ENCODE measurements at places on chromosomes 16 and 17.

GRCh38 chr16:15435216-15435864 lies 952 bp downstream of the BMERB1 start:
- DNase-seq = no peak

GRCh38 chr16:19212059-19212458 lies 44.0 kb downstream of the SYT17 start:
- DNase-seq = no peak

- no peak for DNase-seq
Observed at GRCh38 chr17:51231999-51232398, 27.9 kb downstream of the MBTD1 start.

DNA sequence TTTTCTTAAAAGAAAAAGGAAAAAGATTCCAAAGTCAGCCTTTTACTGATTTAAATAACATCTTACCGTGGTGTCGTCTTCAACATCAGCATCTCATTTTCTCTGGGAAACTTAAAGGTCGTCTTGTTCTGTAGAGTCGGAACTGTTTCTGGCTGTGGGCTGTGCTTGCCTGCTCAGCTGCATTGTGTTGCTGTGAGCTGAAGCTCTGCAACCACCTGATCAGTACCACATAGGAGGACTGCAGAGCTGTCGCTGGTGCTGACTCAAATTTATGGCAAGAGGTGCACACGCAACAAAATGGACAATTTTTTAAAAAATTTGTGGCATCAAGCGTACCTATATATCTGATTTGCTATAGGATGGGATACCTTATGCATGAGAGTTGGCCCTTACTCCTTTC lies at the start of gene OMG:
Gene OMG, minus strand, starts transcription at position 150 of the 400 bp plus-strand sequence. CDS start 908 bp downstream, outside the sequence.
- DNase-seq = no peak

- DNase-seq = no peak
Observed at GRCh38 chr16:8806272-8806983, 8.8 kb downstream of the PMM2 start.

- no peak for DNase-seq
Observed at GRCh38 chr17:75839942-75840798, 4.0 kb downstream of the UNC13D start.

DNA sequence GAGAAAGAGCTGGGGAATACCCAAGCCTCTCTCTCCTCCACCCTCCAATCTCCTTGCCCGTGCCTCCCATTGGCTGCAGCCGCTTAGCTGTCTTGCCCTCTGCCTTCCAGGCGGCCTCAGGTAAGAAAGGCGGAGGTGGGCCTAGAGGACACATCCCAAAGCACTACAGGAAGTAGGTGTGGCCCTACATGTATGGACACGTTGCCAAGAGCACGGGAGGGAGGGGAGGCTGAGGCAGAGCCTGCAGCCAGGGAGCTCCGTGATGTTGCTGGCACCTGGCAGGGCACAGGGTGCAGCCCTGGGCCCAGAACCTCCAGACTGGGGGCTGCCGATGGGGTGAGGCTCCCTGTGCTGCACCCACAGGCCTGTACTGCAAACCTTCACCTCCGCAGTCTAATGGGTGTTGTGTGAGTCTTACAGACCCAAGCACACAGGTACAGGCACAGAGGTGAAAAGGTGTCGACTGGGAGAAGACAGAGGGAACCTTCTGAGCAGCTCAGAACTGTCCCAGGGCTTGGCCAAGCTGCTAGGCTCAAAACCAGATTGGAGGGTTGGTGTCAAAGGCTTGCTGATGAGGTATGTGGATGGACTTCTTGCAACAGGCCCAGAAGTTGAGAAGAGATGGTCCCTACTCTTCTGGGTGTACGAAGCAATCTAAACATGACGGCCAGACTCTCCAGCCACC lies 23.5 kb upstream of the FOXK2 start:
- no peak for DNase-seq

GRCh38 chr17:7744416-7744815 lies 26.9 kb downstream of the DNAH2 start:
- DNase-seq = no peak

Measured in stimulated activated CD8-positive, alpha-beta memory T cell treated with anti-CD3 and anti-CD28 coated beads, Interleukin-4, amount 100 ng/mL, for 1 hour (primary cell).